ENCODE measurements at places on chromosomes 2 and 18.

GRCh38 chr2:215557701-215558100 lies 121.8 kb upstream of the FN1 start:
- DNase-seq: no peak

DNA sequence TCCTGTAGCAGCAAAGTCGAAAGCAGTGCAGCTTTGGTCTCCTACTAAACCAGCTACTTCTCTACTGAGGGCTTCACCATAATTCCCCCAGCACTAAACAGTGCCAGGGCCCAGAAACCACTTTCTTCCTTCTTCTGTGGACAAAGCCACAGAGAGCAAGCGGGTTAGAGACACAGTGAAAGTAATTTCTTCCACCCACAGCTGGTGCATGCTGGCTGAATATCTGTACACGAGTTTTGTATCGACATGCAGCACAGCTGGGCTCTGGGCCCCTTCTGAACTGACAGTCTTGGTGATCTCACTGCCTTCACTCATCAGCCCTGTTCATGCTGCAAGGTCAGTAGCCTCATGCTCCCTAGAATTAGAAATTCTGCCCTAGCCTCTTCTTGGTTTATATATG lies 74.0 kb upstream of the SULT1C3 start:
- DNase-seq: no peak

DNA sequence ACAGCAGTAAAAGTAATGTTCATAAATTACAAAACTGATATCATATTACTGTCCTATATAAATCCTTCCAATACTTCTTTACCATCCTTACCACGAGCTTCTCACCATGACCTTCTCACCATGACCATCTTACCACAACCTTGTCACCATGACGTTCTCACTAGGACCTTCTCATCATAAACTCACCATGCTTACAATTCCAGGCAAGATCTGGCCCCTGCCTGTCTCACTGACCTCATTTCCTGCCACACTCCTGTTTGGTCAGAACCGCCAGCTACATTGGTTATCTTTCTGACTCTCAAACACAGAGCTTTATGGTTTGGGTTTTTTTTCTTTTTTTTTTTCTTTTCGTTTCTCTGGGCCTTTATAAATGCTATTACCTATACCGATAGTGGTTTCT lies 827.6 kb downstream of the RNF144A start:
- DNase-seq: no peak

DNA sequence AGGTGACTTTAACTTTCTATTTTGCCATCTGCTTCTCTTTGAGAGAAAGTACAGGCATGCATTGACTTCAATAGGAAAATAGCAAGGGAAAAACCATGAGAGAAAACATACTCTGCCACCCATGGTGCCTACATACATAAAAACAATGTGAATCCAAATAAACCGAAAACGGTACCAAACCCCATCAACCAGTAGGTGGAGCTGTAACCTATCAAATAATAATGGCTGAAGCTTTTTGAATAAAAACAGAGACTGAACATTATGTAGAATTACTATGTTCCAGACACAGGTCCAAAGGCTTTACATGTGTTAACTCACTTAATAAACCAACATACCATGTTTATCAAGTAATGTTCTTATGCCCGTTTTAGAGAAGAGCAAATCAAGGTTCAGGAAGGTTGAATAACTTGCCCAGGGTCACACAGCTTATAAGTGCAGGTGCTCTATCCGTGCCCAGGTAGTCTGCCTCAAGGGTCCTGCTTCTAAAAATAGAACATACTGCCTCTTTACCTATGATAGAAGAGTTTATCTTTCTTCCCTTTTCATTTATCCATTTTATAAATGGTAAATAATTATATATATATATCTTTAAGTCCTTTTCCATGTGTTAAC lies 293.9 kb upstream of the SYT4 start:
- DNase-seq: no peak

- DNase-seq: no peak
Measured at GRCh38 chr2:144131042-144131441, 388.9 kb downstream of the ZEB2 start.

GRCh38 chr2:37342591-37343220 lies 1.7 kb upstream of the QPCT start:
- no peak for DNase-seq

DNA sequence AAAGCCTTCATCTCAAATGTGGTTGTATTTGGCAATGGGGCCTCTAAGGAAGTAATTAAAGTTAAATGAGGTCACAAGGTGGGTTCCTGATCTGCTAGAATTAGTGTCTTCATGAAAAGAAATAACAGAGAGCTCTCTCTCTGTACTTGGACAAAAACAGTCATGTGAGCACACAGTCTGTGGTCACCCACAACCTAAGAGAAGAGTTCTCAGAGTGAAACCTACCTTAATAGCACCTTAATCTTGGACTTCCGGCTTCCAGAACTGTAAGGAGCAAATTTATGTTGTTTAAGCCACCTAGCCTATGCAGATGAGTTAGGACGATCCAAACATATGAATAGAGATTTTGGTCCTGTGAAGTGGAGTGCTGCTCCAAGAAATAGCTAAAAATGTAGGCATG lies 758.9 kb downstream of the LRRTM4 start:
- DNase-seq: no peak

GRCh38 chr2:191056228-191056627 lies 42.3 kb upstream of the STAT1 start:
- no peak for DNase-seq

Measured in cardiac septum (tissue), 1 donor.